ENCODE measurements at places on chromosomes 7 and 10.
A peak's percentile ranks its signal among the peaks of the same experiment; 100 is the strongest.

- no peak for DNase-seq
- peaks cover 3% of the 10 kb centered on the region for H3K36me3 ChIP-seq
- H3K4me3 ChIP-seq, result no peak overlapping the region
- peaks cover 24% of the 10 kb centered on the region for H3K27me3 ChIP-seq
- no peak overlapping the region for H3K27ac ChIP-seq
Observed at GRCh38 chr7:121876656-121877500, 3.9 kb downstream of the PTPRZ1 start.

DNA sequence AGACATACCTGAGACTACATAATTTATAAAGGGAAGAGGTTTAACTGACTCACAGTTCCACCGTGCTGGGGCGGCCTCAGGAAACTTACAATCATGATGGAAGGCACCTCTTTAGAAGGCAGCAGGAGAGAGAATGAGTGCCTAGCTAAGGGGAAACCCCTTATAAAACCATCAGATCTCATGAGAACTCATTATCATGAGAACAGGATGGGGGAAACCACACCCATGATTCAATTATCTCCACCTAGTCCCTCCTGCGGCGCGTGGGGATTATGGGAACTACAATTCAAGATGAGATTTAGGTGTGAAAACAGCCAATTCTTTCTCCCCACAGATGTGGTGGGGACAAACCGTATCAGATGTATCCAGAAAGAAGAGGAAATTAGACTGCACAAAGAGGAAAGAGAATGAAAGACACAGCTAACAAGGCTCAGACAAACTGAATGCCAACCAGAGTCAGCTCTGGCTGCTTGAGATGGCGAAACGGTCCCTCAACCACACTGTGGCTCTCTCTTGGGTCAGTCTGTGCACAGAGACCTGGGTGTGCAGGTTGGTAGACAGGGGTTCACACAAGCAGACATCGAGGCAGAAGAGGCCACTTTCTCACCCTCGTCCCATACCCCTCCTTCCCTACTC lies 375.6 kb downstream of the SFMBT2 start:
- peaks cover 61% of the 10 kb centered on the region for H3K4me1 ChIP-seq
- peaks cover 16% of the 10 kb centered on the region for H3K36me3 ChIP-seq
- peaks cover 10% of the 10 kb centered on the region for H3K27me3 ChIP-seq
- DNase-seq, result peak; percentile 22
- H3K4me3 ChIP-seq, result no peak overlapping the region

DNA sequence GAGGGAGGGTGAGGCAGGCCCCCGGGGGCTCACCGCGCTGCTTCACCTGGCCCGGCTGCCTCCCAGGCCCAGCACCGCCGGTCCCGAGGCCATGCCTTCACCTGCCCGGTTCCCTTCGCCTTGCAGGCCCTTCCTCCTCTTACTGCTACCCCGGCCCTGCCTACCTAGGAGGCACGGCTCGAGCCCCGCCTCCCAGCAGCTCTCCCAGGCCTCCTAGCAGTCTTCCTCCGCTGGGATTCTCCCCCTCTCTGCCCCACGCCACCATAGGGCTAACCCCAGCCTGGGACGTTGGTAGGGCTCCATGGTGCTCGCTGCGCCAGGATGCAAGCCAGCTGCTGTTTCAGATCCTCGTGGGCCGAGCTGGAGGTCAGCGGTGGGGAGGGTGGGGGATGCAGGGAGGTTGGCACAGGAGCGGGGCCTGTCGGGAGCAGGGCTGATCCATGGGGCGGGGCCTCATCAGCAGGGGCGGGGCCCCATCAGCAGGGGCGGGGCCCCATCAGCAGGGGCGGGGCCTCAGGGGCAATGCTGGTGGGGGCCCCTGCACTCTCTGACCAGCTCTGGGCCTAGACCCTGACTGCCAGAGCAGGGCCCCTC lies 63.3 kb downstream of the RASGEF1A start:
- no peaks in the 10 kb centered on the region for H3K36me3 ChIP-seq
- H3K27ac ChIP-seq, result no peak overlapping the region
- H3K4me3 ChIP-seq, result no peak overlapping the region
- no peaks in the 10 kb centered on the region for H3K27me3 ChIP-seq
- DNase-seq, result peak; percentile 30
- peaks cover 12% of the 10 kb centered on the region for H3K4me1 ChIP-seq

DNA sequence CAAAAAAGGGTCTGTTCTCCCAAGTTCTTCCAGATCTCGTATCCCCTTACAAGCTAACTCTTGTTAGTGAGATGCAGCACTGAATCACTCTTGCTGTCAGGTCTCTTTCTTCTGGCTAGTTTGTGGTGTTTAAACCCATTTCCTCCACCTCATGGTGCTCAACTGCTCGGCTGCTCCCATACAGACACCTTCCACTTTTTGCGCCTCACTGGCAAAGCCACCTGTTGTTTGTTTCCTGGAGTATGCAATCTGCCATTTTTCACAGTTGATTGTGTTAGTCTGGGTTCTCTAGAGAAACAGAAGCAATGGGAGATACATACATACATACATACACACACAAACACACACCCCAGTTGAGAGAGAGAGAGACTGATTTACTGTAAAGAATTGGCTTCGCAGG lies 124.4 kb upstream of the SP8 start:
- no peaks in the 10 kb centered on the region for H3K4me1 ChIP-seq
- H3K4me3 ChIP-seq, result no peak overlapping the region
- no peaks in the 10 kb centered on the region for H3K27me3 ChIP-seq
- no peaks in the 10 kb centered on the region for H3K36me3 ChIP-seq
- DNase-seq, result no peak

- H3K36me3 ChIP-seq, result no peaks in the 10 kb centered on the region
- no peaks in the 10 kb centered on the region for H3K27me3 ChIP-seq
- no peaks in the 10 kb centered on the region for H3K4me1 ChIP-seq
- H3K27ac ChIP-seq, result no peak overlapping the region
Observed at GRCh38 chr10:47115322-47115721, 184.7 kb upstream of the GDF10 start.

- no peaks in the 10 kb centered on the region for H3K36me3 ChIP-seq
- H3K4me3 ChIP-seq, result no peak within 1 kb of the TSS
- peaks cover 4% of the 10 kb centered on the region for H3K4me1 ChIP-seq
- H3K27me3 ChIP-seq, result peaks cover 56% of the 10 kb centered on the region
- DNase-seq, result no peak
- no peak within 1 kb of the TSS for H3K27ac ChIP-seq
Observed at GRCh38 chr10:15719899-15720634, at the start of gene ITGA8. TSS of gene ITGA8 (minus strand) at chr10:15719922. CDS start at chr10:15719771, 151 bp downstream.

DNA sequence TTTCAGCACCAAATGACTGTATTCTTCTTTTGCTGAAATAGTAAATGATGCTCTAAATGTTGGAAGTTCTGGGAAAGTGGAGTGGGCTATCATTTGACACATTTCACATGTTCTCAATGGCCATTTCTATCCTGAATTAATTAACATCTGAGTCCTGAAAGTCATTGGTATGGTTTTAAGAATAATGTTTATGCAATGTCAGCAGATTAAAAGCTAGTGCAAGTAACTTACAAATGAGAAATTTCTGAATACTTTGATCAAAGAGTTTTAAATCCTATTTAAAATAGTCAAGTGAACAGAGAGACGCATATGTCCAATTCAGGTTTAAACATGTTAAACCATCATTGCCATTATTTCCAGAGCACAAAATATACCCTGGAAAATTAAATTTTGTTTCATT lies 508.1 kb downstream of the PHTF2 start:
- H3K27ac ChIP-seq, result no peak overlapping the region
- DNase-seq, result no peak
- no peaks in the 10 kb centered on the region for H3K36me3 ChIP-seq
- H3K4me1 ChIP-seq, result no peaks in the 10 kb centered on the region
- H3K27me3 ChIP-seq, result no peaks in the 10 kb centered on the region
